ENCODE measurements at places on chromosomes 11 and 22. TPM values are rescaled to one million over a fixed set of nuclear protein-coding genes. Genes with fewer than 3 reads are reported as not detected.

CTSW gene
- total RNA-seq, result 0.37 TPM

OSBP2 gene
- 18.0 TPM for total RNA-seq

SLC25A22 gene
- total RNA-seq, result 5.9 TPM

OSM gene
- total RNA-seq, result 0.20 TPM

KRTAP5-2 gene
- total RNA-seq, result not detected

OR52B4 gene
- not detected for total RNA-seq

CDC42EP1 gene
- 48.3 TPM for total RNA-seq

SYNGR1 gene
- 56.8 TPM for total RNA-seq

SIAE gene
- 69.0 TPM for total RNA-seq

USH1C gene
- not detected for total RNA-seq

CDC42BPG gene
- 0.44 TPM for total RNA-seq

YPEL4 gene
- total RNA-seq, result not detected
